ENCODE measurements at places on chromosomes 12 and 14.

GRCh38 chr12:53995002-53995377 is 5.0 kb upstream of the HOXC9 start:
- no peak for DNase-seq

DNA sequence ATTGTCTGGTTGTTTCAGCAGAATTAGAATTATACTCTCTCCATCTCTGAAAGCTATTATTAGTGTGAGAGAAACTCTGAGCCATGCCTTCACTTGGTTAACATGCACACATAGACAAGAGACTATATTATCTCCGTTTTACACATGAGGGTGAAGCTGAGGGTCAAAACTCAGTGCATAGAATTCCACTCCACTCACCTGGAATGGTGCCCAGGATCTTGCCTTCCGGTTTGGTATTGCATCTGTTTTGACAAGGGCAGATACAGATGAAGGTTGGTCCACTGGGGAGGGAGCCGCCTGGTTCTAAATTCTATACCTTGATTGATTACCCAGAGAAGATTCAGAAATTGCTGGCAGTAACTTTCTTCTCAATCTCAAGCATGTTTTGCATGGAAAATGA is 149.5 kb upstream of the PELI2 start:
- no peak for DNase-seq

DNA sequence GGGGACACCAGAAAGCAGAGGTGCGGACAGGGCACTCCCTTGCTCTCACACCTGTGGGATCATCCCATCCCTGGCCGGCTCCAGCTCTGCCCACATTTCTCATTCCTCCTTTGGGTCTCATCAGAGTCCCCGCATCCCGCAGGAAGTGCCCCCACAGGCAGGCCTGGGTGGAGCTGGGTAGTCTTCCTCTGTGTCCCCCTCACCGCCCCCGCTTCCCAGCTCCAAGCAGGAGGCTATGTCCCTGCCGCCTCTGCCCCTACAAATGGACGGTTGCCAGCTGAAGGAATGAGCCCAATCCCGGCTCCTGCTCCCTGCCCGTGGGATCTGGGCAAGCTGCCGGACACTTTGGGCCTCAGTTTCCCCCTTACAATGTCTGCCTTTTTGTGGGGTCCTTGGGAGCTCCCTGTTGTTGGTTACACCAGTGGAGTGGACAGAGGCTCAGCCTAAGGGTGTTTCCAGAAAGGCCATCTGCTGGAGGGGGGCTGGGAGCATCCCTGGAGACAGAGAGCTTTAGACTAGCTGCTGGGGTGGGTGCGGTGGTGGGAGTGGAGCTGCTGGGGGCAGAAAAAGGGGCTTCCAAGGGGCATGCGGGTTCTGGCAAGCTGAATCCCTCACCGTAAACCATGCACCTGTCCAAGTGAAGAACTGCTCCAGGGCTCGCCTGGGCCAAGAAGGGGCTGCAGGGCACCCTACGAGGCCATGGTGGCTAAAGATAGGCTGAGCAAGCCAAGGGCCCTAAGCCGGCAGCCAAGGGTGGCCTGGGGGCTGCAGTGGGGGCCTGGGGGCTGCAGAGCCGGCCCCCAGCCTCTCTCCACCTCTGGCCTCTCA is 7.9 kb upstream of the GPR132 start:
- no peak for DNase-seq

GRCh38 chr14:71694591-71695530 is 237.4 kb upstream of the RGS6 start:
- no peak for DNase-seq

DNA sequence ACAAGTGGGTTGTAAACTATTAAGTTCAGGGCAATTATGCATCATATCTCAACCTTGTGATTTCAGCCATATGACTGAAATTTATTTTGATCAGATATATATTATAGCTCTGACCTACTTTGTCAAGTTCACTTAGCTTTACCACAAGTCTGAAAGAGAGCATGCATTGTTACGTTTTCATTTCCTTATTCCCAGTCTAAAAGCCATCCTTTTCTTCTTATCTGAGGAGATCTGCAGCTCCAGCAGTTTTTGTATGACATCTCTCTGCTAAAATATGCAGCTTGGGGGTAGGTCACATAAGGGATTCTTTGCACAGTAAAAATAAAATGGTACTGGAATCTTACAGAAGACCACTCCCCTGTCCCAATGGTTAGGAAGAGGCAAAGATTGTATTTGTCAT is 1682.8 kb upstream of the FLRT2 start:
- DNase-seq, result no peak

- DNase-seq, result no peak
Measured at GRCh38 chr12:52144512-52145227, 47.1 kb downstream of the KRT80 start.

GRCh38 chr12:119817546-119818343 is 59.4 kb downstream of the CIT start:
- DNase-seq, result no peak

DNA sequence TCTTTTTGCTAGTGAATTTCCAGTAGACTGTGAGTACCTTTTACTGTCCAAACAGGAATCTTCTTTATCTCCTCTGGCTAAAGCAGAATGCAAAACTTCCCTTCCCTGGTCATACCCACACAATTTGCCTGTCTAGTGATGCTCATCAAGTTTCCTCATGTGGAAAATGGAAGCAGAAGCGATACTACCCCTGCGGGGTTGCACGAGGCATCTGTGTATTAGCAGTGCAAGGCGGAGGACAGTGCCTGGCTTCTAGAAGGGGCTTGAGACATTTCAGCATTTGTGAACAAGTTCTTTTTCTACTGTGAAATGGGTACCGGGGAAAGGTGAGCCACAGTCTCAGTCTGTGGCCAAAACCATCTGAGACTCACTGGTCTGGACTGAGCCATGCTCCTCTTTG is 340.9 kb downstream of the AACS start:
- no peak for DNase-seq

DNA sequence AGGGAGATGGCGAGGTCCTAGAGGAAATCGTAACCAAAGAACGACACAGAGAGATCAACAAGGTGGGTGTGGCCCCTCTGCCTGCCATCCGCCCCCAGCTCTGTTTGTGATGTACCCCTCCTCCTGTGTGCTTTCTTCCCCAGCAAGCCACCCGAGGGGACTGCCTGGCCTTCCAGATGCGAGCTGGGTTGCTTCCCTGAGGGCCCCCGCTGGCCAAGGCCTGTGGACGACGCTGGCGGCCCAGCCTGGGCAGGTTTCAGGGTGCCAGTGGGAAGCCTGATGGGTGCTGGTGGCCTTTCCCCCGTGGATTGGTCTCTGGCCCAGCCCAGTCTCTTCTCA is 2.0 kb downstream of the ARL6IP4 start:
- no peak for DNase-seq

DNA sequence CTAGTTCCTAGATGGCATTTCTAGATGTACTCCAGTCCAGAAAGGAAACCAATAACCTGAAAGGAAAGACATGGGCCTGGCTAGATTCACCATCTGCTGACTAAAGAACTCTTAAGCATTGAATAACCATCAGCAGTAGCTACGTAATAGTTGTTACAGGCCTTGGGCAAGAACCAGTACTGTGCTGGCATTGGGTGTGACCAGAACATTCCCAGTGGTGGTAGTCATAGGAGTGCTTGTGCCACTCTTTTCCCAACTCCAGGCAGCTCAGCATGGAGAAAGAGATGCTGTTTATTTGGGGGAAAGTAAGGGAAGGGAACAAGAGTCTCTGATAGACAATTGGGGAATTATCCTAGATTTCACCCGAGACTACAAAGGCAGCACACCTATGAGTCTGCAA is 333.3 kb downstream of the SLC16A7 start:
- DNase-seq, result no peak

GRCh38 chr12:70536650-70537049 is 100.6 kb downstream of the PTPRB start:
- DNase-seq, result no peak

DNA sequence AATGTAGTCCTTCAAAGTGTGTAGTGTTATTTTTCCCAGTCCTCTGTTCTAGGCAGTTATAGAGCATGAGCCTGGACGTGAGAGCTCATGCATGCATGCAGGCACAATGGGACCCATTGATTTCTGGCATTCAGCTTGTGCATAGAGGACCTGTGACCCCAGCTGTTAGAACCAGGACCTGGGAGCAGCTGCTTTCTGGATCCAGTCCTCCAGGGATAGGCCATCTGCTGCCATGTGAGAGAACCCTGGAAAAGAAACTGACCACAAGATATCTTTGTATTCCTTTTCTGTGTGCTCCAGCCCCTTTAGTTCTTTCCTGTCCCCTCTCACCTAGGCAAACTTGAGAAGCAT is 76.9 kb downstream of the SUSD6 start:
- DNase-seq, result no peak

- no peak for DNase-seq
Measured at GRCh38 chr12:114209861-114210260, 196.1 kb downstream of the TBX5 start.

DNA sequence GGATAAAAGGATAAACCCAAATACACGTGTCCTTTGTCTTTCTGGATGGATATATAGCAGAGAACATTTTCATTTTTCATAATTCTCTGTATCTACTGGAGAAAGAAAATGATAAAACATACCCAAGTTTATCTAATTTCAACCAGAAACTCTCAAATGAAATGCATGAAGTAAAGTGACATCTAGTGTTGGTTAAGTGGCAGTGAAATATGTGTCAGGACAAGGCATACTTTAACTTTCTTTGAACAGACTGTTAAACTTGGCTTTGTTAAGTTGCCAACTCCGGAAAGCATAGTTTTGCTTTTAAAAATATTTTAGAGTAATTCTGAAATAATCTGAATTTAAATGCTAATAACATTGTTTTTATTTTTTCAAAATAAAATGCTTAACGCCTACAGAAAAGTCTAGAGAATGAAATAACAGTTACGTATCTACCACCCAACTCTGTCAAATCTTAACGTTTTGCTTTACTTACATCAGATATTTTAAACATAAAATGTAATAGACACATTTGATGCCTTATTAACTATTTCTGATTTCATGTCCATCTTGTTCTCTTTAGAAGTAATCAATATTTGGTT is 25.2 kb upstream of the NTN4 start:
- peak; percentile 11 for DNase-seq

DNA sequence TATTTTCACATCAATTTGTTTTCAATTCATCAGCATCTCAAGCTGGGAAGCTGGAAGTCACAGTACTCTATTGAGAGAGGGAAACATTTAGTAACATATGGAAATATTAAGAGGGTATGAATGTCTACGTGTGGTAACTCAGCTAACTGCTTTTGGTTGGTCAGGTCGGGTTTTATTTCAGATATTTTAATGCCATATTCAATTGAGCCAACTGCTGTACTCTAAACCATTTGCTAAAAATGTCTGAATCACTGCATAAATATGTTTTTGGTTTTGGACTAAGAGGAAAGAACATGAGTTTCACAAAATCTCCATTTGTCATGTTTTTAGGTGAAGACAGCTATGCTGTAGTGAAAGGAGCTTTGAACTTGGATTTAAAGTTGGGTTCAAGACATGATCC is 18.9 kb upstream of the PPFIBP1 start:
- DNase-seq, result no peak

DNA sequence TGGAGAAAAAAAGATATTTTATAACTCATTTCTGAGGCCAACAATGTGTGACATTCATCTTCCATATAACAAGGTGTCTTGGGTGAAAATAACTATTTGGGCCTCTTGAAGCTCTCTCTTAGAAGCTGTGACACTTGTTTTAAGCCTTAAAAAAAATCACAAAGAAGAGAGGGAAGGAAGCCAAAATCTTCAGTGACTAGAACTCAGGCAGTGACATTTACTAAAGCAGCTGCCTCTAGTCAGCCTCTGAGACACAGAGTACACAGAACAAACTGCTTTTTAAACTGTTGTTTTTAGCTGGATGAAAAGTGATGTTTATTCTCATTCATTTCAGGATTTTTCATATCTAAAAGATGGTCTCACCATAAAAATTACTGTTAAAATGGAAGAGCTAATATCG is 793.6 kb downstream of the GALC start:
- DNase-seq, result no peak

- DNase-seq, result no peak
Measured at GRCh38 chr12:76249501-76249900, 98.7 kb downstream of the BBS10 start.

GRCh38 chr12:104460973-104461698 is 4.4 kb downstream of the CHST11 start:
- no peak for DNase-seq

DNA sequence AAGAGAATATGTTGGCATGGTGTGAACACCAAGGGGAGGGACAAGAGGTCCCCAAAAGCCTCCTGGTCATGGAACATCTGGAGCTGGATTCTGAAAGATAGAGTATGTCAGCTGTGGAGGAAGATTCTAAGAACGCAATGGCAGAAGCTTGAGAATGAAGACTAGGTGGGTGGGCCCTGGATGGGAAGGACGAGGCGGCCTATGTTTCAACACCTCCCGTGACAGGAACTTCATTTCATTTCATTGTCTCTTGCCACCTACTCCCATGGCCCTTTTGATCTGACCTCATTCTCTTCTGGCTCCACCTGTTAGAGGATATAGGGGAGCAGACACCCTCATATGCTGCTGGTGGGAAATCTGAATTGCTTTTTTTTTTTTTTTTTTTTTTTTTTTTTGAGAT is 3.3 kb downstream of the UNG start:
- DNase-seq, result no peak

- no peak for DNase-seq
Measured at GRCh38 chr12:87511371-87511770, 517.8 kb downstream of the C12orf50 start.

- no peak for DNase-seq
Measured at GRCh38 chr12:50947933-50948626, 4.3 kb upstream of the HIGD1C start.

- no peak for DNase-seq
Measured at GRCh38 chr14:77613201-77613600, 3.2 kb downstream of the SPTLC2 start.

GRCh38 chr12:20174528-20175175 is 193.7 kb upstream of the PDE3A start:
- no peak for DNase-seq

DNA sequence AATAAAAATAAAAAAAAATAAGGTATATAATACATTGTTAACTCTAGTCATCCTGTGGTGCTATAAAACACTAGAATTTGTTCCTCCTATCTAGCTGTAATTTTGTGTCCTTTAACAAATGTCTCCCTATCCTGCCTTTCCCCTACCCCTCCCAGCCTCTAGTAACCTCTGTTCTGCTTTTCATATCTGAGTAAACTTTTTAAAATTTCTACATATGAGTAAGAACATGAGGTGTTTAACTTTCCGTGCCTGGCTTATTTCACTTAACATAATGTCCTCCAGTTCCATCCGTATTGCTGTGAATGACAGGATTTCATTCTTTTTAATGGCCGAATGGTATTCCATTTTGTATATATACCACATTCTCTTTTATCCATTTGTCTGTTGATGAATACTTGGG is 71.3 kb upstream of the GNG2 start:
- DNase-seq, result no peak

All from hindlimb muscle (tissue), 1 donor.